AG04449 (cell line): ENCODE measurements at places on chromosomes 5 and 9.

DNA sequence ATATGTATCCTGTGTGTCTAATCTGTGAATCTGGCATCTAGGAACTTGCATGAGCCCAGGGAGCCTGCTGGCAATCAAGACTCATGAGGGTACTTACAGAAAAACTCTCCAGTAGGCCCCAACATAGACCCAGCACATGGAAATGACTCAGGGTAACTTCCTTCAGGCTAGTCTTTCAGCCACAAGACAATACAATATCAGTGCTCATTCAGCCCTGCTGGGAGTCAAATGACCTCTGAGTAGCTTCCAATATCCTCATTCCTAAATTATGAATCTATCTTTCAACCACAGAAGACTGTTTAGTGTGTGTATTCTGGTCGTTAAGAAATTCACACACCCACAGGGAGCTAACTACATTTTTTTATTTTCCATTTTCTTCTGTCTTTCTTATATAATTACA, 1273.0 kb downstream of the EFNA5 start:
- peak; percentile 88 for DNase-seq

GRCh38 chr5:76256116-76256889, 146.8 kb upstream of the IQGAP2 start:
- DNase-seq: peak; percentile 12

DNA sequence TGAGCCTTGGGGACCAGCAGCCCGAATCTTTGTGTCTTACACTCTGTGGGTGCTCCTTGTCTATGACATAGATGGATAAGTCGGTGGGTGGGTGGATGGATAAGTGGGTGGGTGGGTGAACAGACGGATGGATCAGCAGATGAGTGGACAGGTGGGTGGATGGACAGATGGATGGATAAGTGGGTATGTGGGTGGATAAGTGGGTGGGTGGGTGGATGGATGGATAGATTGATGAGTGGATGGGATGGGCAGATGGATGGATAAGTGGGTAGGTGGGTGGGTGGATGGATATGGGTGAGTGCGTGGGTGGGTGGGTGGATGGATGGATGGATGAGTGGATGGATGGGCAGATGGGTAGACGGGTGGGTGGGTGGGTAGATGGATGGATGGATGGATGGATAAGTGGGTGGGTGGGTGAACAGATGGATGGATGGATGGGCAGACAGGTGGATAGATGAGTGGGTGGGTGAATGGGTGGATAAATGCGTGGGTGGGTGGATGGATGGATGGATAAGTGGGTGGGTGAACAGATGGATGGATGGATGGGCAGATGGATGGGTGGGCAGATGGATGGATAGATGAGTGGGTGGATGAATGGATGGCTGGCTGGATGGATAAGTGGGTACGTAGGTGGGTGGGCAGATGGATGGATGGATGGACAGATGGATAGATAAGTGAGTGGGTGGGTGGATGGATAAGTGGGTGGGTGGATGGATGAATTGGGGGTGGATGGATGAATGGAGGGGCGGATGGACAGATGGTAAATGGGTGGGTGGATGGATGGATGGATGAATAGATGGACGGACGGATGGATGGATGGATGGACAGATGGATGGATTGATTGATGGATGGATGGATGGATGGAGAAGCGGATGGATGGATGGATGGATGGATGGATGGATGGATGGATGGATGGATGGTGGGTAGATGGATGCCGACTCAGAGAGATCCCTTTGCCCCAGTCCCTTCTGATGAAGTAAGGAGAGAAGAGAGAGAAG, 121.2 kb downstream of the VAV2 start:
- DNase-seq: no peak

DNA sequence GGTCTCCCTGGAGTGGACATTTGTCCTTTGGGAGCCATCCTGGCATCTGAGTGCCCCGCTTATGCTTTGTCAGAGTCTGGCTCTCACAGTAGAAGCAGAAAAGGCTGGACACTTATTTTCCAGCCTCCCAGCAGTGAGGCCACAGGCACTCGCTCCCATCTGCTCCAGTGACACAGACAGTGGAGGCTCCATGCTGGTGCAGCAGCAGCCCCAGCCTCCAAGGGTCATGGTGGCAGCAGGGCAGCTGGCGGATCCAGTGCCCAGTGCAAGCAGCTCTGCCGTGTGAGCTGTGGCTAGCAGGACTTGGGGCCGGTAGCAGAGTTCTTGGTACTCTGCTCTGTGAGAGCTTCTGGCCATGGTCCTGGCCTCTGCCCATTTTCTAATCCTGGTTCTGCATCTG, 157.3 kb upstream of the ALDH1B1 start:
- no peak for DNase-seq

DNA sequence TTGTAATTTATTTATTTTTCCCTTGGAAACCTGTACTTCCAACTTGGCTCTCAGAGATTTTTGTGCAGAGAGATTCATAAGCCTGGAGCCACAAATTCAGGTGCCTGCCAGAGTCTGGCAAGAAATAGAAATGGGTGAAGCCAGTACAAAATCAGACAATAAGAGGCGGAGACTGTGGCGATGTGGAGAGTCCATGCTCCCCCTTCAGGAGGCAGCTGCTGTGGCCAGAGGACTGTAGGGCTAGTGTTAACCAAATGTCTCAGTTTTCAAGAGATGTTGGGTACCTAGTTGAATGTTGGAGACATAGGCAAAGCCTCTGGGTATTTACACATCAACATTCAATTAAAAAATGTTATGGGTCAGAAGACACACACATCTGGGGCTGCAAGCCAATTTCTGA, 208.6 kb downstream of the PSAT1 start:
- DNase-seq: no peak
